ENCODE measurements at places on chromosomes 6 and 20.

DNA sequence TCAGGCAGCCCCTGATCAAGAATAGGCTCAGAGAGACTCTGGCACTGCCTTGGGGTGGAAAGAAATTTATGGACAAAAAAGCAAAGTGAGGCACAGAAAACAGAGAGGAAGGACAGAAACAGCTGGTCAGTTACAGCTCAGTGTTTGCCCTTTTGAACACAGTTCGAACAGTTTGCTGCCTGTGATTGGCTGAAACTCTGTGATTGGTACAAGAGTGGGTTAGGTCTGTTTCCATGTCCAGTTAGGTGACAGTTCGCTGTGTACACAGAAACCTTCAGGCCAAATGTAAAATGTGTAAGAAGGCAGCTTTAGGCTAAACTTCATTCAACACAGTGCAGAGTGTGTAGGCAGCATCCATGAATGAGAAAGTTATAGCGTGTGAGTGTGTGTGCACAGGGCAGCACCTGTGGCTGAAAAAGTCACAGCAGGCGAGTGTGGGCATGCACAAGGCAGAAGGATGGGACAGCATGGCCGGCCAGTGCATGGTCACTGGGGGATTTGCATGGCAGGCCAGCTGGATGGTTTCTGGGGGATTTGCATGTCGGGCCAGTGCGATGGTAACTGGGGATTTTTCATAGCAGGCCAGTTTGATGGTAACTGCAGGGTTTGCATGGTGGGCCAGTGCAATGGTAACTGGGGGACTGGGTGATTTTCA is 75.4 kb upstream of the FRMD1 start:
- DNase-seq: no peak

DNA sequence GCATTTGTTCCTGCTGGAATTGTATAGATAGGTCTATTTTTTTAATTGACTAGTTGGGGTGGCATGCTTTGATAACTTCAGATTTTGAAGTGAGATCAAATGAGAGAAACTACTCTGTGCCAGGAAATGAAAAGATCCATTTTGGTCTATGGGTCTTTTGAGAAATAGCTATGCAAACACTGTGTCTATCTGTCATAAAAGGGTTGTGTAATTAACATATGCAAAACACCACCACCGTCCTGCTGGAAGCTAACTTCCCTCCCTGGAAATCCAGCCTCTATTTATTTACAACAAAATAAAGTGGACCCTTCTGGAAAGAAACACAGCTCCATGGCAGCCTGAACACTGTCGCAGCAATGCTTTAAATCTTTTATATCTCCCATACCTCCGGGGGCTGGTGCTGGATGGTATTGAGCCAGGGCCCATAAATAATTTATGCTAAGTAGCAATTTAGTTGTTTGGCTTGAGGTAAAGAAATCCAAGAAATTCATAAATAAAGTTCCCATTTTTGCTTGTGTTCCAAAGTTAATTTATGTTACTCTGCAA is 244.2 kb upstream of the POU3F2 start:
- DNase-seq: no peak

- no peak for DNase-seq
These were observed 495.4 kb upstream of the MMS22L start for GRCh38 chr6:97778290-97779038.

DNA sequence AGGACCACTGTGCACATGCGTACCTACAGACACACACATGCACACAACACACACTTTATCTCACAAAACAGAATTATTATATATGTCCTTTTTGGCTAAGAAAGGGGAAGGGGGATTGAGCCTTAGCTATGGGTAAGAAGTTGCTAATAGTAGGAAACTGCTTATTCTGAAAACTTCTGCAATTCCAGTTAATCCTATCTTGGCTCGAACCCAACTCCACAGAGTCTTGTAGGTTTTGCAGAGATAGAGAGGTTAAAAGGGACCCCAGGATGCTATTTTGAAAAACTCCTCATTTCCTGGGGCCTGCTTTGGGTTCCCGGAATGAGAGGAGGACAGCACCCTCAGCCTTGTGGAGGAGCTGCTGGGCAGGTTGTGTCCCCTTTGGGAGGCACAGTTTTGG is 233.8 kb downstream of the CLIC5 start:
- DNase-seq: no peak

GRCh38 chr20:46898423-46898822 is 3.8 kb downstream of the EYA2 start:
- DNase-seq: no peak

Data from stimulated activated CD8-positive, alpha-beta memory T cell treated with anti-CD3 and anti-CD28 coated beads, Interleukin-15, amount 100 ng/mL, for 1 hour (primary cell).